Spinal cord (tissue), 10 donors: ENCODE measurements at places on chromosomes 6 and 20.

DNA sequence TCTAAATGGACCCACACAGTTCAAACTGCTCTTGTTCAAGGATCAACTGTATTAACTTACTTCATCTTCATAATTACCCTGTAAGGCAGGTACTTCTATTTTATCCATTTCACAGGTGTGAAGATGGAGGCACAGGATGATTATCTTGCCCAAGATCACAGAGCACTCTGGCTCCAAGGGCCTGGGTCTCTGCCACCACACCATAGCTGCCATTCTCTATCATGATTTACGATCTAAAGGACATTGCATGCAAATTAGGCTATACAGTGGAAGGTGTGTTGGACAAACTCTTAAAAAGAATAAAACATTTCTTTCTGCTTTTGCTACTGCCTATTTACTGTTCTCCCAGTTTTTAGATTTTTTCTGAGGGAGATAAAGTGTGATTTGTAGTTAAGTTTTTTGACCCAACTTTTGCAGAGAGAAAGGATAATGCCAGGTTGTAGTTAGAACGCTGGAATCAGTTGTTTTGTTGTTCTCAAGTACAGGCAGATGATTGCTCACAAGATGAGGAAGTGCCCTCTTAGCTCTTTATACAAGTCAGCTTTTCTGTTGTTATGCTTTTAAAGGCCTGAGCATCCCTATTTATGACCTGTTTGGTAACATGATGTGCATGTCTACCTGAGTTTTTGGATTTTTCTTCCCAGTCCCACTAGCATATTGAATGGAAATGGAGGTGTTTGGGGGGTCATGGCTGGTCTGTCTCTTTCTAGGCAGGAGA is 247.9 kb downstream of the ZFAND3 start:
- DNase-seq = no peak

DNA sequence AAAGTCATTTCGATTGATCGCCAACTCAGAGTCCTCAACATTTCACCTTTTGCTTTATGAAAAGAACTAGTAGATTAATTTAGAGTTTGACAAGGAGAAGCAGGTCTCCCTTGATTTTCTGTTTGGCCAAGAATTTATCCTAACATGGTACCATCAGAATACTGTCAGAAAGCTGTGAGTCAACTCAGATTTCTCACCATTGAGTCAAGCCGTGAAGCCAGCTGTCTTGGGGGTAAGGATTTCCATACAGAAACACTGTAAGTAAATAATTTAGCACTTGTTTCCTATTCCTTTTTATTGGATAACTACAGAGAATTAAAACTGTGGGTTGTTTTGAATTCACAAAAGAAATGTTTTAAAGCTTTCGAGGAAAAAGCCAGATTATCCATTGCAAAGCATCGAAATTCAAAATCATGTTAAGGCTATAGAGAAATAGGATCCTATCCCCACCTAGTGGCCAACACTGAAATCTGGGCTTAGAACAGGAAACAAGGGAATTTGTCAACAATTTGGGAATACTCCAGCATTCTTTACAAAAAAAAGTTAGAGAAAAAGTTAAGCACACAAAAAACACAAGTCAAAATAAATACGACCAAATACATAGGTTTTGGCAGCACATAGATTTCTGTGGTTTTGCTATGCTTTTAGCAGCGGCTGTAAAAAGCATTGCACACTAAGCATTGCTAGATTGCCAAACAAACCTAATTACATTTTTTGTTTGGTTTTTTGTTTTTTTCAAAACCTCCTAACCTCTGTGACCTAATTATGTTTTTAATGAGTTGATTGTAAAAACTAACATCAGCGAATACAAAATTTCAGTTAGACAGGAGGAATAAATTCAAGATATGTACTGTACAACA is 44.2 kb downstream of the COL11A2 start:
- DNase-seq = peak; percentile 90

DNA sequence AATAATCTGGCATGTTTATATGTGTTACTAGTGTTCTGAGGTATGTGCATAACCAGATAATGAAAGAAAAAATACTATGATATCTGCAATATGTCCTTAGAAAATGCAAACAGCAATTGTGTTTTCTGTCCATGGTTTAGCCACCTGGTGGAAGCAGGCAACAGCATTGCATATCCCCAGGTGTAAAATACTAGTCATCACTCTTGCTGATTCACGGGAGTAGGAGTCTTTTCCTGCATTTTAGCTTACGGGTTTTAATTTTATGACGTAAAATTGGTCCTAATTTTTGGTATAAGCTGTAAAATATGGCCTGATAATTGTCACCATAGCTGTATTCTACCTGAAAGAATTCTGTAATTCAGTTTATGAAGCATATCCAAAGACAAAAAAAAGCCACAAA is 2.5 kb downstream of the RNF182 start:
- no peak for DNase-seq

DNA sequence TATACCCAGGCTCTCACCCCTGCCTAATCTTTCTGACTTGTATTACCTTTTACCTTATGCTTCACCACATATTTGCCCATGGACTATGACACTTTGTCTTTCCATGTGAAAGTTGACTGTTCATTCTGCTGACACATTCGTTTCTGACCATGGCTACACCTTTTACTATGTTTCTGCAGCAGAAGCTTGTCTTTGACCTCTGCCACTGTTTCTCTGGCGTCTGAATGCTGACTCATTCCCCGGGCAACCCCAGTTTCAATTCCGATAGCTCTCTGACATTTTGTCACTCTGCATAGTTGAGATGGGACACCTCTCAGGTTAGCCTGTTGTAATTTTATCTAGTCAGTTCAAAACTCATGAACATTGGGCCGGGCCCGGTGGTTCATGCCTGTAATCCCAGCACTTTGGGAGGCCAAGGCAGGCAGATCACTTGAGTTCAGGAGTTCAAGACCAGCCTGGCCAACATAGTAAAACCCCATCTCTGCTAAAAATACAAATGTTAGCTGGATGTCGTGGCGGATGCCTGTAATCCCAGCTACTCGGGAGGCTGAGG is 50.7 kb downstream of the SLC26A8 start:
- no peak for DNase-seq

DNA sequence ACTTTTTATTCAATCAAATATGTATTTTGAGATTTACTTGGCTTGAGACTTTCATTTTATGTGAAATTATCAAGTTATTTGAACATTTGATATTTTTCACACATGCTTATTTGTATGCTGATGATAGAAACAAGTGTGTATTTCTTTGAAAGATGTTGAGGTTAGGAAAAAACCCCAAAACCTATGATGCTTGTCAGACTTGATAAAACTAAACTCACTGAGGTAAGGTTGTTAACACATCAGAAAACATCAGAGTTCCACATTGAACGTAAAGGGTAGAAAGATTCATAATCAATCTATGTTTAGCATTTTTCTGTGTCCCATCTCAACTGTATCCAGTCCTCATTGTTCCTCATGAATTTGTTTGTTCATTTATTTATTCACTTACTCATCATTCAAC is 12.2 kb downstream of the SF3B5 start:
- DNase-seq = no peak

GRCh38 chr6:130969791-130970491 is 93.1 kb downstream of the EPB41L2 start:
- DNase-seq = no peak

GRCh38 chr6:4162370-4162769 is 27.0 kb upstream of the ECI2 start:
- DNase-seq = no peak

GRCh38 chr20:19745106-19745505 is 13.0 kb upstream of the RIN2 start:
- DNase-seq = no peak

GRCh38 chr6:1865585-1865984 is 255.9 kb downstream of the FOXC1 start:
- DNase-seq = no peak

- DNase-seq = no peak
Measured at GRCh38 chr6:31920811-31921210, 6.7 kb upstream of the C2 start.

- no peak for DNase-seq
Measured at GRCh38 chr6:109397020-109397419, 14.8 kb upstream of the CD164 start.

- DNase-seq = no peak
Measured at GRCh38 chr6:31541059-31541657, 645 bp downstream of the DDX39B start.

- no peak for DNase-seq
Measured at GRCh38 chr6:68826501-68826900, 191.4 kb downstream of the ADGRB3 start.

DNA sequence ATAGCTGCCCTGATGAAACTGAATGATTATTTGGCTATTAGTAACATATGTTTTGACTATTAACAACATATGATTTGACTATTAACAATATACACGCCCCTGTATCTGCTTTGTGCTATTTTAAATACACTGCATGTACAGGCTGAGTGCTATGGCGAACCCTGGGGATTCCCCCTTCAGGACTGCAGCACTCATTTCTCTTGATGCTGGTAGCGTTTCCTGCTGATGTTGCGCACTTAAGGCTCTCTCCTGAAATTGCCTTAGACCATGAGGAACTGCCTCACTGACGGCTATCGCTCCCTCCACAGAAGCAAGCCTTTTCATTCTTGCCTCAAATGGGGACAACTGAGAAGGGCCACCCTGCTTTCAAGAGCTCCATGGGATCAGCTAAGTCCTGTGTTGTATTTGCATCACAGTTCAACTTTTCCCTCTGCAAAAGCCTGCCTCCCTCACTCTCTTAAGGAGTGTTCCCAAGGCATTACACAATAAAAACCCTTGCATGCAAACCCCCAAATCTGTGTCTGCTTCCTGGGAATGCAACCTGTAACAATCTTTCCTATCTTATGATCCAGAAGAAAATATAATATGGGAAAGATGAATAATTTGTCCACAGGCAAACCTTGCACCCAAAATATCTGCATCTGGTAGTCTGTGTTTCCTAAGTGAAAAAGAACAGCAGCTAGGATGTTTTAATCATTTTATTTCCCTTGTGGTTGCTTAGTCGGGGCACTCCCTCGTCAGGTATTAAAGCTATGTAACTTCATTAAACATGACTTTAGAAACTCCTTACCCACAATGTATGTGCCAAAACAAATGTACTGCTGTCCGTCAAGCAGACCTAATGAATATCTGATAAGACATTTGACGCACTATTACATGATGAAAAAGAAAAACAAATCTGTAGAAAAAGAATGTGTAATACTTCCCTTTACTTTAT is 456.4 kb downstream of the COL12A1 start:
- DNase-seq = no peak

DNA sequence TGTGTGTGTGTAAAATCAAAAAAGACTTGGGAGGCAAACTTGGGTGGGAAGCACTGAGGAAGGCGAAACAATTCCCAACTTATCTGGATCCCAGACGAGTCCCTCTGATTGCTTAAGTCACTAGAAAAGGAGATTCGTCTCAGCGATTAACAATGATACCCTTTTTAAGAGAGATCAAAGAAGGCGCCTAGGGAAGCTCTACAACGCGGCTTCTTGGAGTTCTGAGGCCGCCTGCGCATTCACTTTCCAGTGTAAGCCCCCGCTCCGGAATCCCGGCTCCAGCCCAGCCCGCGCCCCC is 8.7 kb upstream of the TBX18 start:
- no peak for DNase-seq

- DNase-seq = no peak
Measured at GRCh38 chr6:167336844-167337630, 12.2 kb downstream of the TTLL2 start.
